ENCODE measurements at places on chromosomes 3 and 15.

- DNase-seq, result no peak
Measured at GRCh38 chr15:93200837-93201226, 111.8 kb upstream of the RGMA start.

GRCh38 chr15:96720656-96721055 lies 390.2 kb downstream of the NR2F2 start:
- DNase-seq, result no peak

- no peak for DNase-seq
Measured at GRCh38 chr3:4716706-4717362, 223.7 kb downstream of the ITPR1 start.

DNA sequence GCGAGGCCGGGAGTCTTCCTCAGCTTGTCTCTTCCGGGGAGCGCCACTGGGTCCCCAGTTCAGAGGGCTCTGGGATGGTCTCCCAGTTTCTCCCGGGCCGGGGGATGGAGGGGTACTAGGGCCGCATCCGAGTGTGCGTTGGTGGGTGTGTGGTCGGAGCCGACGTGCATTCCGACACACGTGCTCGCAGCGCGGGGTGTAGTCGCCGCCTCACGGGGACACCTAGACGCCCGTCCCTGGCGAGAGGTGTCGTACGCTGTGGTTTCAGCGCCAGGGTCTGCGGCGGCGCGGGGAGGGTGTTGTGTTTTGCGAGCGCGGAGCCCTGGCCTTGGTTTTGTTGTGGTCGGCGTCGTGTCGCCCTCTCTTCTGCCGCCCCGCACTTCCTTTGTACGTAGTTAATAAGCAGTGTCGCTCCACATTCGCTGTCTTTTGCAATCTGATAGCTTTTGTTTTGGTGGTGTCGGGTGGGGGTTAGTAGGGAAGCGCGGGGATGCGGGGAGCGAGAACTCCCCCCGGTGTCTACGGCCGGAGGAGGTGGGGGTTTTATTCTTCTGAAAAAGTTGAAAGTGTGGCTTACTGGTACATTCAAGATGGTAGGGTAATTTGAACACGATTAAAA lies 2.2 kb downstream of the IGF1R start:
- peak; percentile 64 for DNase-seq

GRCh38 chr15:73573037-73573436 lies 60.2 kb downstream of the NPTN start:
- no peak for DNase-seq

- DNase-seq, result no peak
Measured at GRCh38 chr3:18207226-18207625, 217.9 kb downstream of the SATB1 start.

GRCh38 chr3:112303764-112304325 lies 9.8 kb upstream of the SLC9C1 start:
- DNase-seq, result no peak

DNA sequence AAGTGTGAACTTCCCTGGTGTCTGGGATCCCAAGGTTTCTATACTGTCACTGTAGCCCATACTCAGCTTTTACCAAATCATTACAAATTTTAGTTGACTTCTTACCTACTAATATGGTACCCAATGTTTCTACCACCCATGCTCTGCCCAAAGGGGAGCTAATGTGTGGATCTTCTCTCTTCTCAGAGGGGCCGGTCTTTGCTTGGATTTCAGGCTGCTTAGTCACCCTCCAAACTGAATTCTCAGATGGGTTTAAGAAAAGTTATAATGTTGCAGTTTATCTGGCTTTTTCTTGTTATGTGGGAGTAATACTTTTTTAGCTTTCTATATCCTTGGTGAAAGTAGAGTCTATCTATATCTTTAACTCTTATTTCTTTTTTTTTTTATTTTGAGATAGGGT lies 67.1 kb upstream of the AKAP13 start:
- no peak for DNase-seq

- no peak for DNase-seq
Measured at GRCh38 chr3:186909078-186909853, 21.1 kb upstream of the ST6GAL1 start.

DNA sequence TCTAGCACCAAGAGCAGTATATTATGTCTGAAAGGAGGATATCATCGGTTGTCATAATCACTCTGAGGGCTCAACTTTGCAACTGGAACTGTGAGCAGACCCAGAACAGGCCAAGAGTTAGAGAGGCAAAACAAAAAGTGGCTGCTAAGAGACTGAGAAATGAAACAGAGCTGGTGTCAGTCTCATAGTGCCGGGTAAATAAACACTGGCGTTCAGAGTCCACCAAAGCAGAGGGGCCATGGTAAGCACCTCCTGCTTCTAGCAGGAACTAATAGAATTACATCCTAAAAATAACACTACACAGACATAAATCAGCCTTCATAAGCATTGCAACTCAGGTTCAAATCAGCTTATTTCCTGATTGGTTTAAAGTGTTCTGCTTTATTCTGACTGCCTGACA lies 10.3 kb upstream of the IL12A start:
- DNase-seq, result peak; percentile 29

Data from heart left ventricle (tissue), 16 donors.